ENCODE measurements at places on chromosomes 6 and 20. TPM values are rescaled to one million over a fixed set of nuclear protein-coding genes. Genes with fewer than 3 reads are reported as not detected.

The CTCFL gene
- not detected for total RNA-seq

The SLC17A1 gene
- not detected for total RNA-seq

DNA sequence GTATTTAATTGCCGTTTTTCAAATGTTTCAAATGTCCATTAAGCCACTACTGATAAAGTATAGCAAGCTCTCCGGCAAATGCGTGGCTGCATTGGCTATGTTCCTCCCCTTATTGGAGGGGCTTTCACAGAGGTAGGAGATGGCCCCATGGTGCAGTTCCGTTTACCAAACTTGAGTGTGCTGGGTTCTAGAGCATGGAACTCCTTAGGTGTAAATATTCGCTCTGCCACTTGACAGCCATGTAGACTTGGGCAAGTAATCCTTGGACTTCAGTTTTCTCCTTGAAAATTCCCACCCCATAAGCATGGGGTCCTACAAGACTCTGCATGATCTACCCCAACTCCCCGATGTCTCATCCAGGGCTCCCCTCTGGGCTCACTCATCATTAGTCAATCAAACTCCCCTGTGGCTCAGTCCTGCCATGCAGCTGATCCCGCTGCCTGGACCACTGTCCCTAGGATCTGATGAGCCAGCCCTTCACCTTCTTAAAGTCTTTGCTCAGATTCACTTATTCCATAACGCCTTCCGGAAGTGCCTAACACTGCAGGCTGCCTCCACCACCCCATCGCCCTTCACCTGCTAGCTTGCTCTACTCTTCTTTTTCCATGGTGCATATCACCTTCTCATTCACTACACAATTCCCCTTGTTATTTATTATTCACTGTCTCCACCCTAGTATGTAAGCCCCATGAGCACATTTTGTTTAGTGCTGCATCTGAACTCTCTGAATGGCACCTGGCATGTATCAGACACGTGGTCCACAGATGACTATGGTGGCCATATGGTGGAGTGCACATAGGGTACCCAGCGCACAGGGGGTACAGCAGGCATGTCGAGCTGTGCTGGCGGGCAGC, 18.8 kb downstream of the PRR18 start:
- DNase-seq: no peak

DNA sequence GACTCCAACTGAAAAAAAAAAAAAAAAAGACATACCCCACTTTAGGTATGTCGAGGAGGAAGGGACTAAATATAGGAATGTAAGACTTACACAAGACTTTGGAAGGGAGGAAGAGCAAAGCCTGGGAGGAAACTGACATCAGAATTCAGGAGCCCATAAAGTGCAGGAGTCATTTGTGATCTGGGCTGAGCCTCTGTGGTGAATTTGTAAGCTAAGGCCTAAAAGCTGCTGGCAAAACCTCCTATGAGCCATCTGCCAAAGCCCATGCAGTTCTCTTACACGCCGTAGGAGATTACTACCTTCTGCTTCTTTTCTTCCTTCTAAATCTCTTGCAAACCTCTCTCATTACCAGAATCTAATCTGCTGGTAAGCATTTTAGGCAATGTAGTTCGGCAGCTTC, 52.0 kb upstream of the THEMIS start:
- DNase-seq: no peak

- no peak for DNase-seq
These were observed 14.7 kb upstream of the SRC start for GRCh38 chr20:37331060-37331857.

- no peak for DNase-seq
These were observed 477.7 kb upstream of the SULF2 start for GRCh38 chr20:48262955-48263354.
